Eye (tissue), 1 donor: ENCODE measurements at places on chromosomes 4 and X.

DNA sequence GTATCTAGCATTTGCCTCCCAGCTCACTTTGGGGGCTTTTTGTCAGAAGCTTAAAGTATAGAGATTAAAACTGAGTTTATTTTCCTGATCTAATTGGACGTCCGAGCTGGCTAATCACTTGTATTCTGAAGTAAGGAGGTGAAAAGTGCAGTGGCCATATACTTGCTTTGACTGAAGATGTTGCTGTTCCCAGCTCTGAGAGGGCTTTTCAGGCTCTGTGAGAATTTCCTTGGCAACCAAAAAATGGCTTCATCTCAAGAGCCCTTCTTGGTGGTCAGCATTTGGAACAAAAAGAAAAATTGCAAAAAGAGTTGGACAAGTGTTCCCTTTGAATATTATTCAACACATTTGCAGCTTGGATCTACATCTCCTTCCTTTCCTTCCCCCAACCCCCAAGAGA is 67.0 kb downstream of the SLC4A4 start:
- peak; percentile 20 for DNase-seq

DNA sequence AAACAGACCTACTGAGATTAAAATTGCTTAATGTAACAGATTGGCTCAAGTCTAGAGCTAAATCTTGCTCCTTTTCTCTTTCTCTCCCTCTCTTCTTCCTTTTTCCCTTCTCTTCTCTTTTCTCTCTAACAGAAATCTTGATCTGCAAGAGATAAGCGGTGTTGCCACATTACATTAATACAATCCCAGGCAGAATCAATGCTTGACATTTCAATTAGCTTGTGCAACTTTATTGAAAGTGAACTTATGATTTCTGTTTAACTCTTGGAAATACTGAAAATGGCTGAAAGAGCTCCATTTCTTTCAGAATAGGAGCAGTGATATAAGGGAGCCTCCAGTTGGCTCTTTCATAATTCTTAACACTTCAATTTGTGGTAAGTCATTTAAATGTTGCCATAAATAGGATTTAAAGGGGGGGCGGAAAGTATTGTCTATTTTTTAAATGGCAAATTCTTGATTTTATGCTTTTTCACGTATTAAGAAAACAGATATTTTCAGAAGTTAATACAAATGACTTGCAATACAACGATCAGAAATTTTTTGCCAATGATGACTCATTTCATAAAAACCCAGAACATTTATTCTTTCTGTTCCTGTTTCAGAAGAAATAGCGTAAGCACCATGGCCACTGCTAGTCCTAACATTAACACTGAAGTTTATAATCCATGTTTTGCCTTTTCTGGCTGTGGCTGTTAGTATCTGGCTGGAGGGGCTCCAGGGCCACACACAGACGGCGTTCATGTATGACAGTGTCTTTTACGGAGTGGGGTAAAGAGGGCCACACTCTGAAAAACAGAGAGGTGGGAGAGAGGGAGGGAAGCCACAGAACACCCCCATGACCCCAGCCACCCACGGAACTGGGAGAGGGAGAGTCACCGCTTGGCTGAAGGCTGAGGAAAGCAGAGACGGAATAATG is 115.7 kb upstream of the FAT1 start:
- DNase-seq, result no peak

DNA sequence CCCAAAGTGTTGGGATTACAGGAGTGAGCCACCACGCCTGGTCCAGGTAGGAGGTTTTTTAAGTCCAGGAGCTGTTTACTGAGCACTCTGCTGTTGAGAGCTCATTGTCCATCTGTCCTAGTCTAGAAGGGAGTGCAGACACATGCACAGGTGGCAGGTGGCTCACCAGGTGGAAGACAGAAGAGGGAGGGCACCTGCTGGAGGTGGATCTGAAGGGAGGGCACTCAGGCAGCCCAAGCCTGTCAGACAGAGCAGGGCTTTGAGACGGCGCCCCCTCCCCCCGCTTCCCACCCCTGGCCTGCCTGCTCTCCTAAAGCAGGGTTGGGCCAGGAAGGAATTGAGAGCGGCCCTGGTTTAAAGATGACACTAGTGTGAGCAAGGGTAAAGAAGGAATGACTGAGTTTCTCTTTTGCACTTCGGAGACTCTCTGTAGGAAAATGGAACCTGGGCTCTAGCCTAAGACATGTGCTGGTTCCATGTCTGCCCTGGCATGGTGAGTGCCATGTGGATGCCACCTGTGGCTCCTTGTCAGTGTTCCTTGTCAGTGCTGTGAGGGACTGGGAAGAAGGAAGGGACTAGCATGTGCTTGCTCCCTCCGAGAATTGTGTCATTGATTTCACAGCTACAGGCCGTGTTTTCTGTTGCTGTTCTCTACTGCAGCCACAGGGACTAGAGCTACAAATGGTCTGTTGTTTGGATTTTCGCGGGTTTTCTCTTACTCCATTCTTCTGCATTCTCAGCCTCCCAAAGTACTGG is 108.6 kb downstream of the TNIP2 start:
- DNase-seq, result no peak

DNA sequence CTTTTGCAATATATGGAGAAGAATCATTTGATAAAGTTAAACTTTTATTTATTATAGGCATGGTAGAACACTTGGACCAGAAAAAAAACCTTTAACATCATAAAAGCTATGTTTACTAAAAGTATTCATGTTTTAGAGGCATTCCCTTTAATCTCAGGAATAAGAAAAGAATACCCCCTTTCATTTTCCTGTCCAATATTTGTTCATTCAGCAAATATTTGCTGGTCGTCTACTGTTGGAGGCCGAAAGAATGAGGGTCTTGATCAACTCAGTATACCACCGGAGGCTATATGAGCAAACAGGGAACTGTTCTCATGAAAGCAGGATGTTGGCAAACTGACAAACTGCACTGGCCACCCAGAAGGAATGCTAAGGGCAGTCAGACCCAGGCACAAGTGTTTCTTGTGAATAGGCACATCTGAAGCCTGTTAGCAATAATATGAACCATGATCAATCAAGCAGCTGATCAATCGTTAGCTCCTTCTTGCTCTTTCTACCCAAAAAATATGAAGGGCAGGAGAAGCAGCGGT is 480.8 kb upstream of the FAT1 start:
- no peak for DNase-seq

DNA sequence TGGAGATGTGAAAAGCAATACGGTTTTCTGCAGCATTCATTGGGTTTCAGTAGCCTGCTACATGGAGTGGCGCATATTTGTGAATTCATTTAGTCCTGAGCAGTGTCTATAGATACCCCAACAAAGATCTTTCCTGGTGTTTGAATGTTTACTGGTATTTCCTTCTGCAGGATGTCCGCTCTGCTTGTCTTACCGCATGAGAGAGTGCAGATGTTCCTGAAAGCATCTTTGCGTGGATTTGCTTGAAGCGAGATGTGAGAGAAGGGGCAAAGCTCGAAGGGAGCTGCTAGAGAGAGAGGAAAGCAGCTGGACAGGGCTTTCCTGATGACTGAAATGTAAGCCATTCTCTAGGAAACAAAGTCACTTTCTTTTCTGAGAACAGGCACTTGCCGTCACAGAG is 40.9 kb upstream of the GYPA start:
- DNase-seq, result no peak

GRCh38 chr4:147833254-147833653 is 101.4 kb downstream of the ARHGAP10 start:
- DNase-seq, result no peak

GRCh38 chr4:174111422-174111821 is 172.0 kb downstream of the FBXO8 start:
- no peak for DNase-seq

GRCh38 chr4:87659247-87659931 is 9.3 kb downstream of the DMP1 start:
- DNase-seq, result no peak

- no peak for DNase-seq
Measured at GRCh38 chrX:34901761-34902160, 40.8 kb upstream of the FAM47B start.

GRCh38 chr4:70670332-70671014 is 4.2 kb upstream of the JCHAIN start:
- DNase-seq, result no peak

DNA sequence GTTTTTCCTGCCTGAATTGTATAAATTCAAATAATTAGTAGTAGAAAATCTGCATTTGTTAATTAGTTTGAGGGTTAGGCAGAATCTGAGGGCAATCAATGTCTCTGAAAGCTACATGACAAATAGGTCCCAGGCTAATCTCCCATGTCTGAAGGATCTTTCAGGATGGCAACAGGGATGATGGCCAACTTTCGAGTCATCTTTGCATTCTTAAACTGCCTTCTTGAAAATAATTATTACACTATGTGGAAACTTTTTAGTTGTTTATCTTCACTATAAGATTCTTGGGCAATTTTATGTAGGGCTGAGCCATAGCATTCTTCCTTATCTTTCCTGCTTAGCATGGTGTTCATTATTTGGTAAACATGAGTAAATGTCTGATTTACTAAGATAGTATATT is 490.3 kb upstream of the EPHA5 start:
- DNase-seq, result no peak

- DNase-seq, result peak; percentile 22
Measured at GRCh38 chr4:128354205-128354821, 66.7 kb upstream of the PGRMC2 start.

DNA sequence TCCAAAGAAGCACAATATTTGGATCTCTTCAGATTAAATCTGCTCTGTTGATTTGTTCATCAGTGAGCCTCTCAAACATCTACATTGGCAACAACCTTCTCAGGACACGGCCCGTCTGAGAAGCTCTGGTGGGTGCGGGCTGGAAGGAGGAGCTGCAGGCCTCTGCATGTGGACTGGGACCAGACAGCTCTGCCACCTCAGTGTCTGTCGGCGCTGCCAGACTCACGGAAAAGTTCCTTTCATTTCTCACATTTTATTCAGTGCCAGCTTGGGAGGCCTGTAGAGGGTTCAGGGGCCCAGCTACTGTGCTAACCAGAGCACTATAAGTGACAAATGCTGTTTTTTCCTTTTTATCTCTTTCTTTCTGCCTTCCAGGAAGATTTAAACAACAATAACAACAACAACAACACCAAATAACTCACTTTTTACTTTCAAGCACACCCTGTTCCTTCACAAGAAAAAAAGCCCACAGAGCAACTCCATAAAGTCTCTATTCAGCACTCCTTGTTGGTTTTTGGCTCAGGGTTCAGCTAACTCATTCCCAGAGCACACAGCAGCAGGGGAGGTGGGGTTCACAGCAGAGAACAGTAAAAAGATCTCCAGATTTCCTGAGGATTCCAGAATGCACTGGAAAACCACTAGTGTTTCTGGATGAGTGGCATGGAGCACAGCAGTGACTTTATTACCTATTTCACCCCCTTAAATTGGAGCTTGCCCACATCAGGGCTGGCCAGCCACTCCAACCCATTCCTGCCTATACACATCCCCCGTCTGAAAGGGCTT is 23.2 kb upstream of the HOPX start:
- no peak for DNase-seq

- peak; percentile 90 for DNase-seq
Measured at GRCh38 chrX:69179380-69179911, 14.2 kb upstream of the PJA1 start.

DNA sequence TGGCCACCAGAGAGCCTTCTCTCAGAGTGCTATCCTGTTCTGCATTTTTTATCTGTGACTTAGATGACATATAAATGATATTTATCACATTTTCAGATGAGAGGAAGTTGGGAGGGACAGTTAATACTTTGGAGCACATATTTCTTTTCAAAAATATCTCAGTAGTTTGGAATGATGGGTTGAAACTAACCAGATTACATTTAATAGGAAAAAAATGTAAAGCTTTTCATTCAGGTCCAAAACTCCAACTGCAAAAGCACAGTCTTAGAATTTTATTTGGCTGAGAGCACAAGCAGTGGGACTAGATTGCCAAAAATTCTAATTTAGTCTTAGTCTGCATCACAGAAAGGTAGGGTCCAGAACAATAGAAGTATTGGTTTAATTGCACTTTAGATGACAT is 248.2 kb upstream of the TEX13A start:
- no peak for DNase-seq
